Ovary (tissue), 10 donors: ENCODE measurements at places on chromosomes 13 and 19.

GRCh38 chr13:37295071-37295470 is 189.6 kb upstream of the CSNK1A1L start:
- no peak for DNase-seq

DNA sequence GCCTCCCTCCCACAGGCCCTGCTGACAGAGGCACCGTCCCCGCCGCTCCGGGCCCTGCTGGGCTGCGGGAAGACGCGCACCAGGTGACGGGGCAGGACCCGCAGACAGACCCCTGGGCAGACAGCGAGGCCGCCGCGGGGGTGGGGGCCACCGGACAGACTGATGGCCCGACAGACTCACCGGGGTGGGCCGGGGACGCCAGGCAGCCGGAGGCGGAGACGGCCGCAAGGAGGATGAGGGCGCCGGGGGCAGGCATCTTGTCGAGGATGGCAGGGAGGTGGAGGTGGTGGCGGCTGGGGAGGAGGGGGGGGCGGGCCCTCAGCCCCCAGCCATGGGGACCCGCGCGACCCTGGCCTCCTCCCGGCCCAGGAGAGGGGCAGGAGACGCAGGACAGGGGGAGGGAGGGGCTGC is 309 bp downstream of the LMTK3 start:
- DNase-seq: no peak

DNA sequence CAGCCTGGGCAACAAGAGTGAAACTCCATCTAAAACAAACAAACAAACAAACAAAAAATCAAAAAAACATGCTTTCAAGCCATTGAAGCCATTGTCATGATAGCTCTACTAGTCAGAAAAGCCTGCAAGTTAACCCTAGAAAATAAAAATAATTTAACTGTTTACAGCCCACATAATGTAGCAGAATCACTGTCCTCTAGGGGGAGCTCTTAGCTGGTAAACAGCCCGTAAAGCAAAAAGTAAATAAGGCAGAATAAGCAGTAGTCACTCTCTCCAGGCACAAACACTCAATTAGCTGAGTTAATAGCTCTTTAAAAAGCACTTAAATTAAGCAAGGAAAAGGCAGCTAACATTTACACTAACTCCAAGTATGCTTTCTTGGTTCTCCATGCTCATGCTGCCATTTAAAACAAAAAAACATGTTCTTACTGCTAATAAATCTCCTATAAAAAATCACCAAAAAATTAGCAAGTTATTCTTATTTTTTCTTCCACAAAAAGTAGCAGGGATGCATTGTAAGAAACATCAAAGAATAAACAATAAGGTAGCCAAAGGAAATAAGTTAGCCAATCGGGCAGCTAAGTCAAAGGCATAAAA is 11.3 kb downstream of the LILRB4 start:
- DNase-seq: no peak

DNA sequence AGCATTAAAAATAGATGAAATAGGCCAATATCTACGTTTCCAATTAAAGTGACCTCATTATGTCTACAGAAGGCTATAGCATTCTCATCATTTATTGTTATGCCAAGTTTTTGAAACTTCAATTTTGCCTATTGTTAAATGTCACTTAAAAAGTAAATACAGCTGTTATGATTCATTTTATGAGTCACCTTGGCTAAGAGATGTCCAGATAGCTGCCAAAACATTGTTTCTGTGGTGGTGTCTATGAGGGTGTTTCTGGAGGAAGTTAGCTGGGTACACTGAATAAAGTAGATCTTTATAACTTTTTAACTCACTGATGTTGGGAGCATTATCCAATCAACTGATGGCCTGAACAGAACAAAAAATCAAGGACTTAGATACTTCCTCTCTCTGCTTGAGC is 1209.7 kb upstream of the PCDH9 start:
- DNase-seq: no peak

- DNase-seq: no peak
Observed at GRCh38 chr13:63910511-63910910, 2494.9 kb upstream of the PCDH20 start.

GRCh38 chr19:2235381-2236063 is 607 bp downstream of the PLEKHJ1 start:
- DNase-seq: peak; percentile 57

DNA sequence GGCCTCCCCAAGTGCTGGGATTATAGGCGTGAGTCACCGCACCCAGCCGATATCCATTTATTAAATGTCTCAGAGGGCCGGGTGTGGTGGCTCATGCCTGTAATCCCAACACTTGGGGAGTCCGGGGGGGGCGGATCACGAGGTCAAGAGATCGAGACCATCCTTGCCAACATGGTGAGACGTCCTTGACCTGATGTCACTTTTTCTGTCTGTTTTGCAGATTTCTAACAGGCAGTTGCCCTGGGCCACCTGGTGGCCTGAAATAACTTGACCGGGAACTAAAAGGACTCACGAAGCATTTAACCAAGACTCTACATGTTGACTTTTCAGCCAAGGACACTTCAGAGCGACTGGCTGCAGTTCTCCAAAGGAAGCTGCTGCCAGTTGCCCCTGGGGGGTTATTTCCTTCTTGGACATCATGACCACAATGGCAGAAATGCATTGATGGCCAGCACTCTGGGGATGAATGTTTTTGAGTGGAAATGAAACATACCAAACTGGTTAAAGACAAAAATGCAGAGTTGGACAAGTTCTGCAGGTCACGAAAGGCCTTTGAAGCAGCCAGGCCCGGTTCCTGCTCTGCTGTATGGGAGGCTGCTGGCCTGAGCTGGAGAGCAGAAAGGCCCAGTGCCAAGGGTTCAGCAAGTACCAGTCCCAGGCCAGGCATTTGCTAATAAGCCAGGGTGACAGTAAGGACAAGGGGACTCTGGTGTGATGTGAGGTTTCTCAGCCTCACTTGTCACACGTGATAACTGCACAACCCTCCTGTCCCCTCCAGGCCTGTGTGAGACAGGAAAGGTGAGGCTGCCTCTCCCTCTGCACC is 8.3 kb downstream of the ZNF837 start:
- DNase-seq: peak; percentile 77

DNA sequence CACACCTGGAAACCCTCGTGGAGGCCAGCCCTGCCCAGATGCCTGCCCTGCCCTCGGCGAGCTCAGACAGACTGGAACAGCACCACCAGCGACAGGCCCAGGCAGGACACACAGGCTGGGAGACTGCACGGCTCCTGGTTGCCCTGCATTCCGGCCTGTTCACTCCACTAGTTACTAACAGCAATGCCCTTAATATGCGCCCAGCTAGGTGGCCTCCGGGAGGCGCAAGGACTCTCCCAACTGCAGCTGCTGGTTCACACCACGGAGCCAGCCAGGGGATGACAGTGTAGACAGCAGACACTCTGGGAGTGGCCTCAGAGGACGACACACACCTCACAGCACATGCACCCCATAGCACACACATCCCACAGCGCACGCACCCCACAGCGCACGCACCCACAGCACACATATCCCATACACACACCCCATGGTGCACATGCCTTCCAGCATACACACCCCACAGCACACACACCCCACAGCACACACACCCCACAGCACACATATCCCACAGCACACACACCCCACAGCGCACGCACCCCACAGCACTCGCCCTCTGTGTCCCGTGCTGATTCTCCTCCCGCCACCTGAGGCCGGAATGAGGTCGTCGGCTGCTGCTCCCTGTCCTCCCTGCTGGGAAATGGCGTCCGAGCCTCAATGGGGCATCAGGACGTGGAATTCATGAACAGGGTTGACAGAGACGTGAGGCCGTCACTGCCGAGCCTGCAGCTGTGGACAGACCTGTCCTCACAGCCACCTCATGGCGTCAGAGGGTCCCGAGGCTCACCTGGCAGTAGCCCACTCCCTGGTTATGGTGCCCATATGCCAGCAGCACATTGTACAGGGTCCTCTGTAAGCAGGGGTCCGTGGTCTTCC is 13.6 kb downstream of the GRTP1 start:
- no peak for DNase-seq

DNA sequence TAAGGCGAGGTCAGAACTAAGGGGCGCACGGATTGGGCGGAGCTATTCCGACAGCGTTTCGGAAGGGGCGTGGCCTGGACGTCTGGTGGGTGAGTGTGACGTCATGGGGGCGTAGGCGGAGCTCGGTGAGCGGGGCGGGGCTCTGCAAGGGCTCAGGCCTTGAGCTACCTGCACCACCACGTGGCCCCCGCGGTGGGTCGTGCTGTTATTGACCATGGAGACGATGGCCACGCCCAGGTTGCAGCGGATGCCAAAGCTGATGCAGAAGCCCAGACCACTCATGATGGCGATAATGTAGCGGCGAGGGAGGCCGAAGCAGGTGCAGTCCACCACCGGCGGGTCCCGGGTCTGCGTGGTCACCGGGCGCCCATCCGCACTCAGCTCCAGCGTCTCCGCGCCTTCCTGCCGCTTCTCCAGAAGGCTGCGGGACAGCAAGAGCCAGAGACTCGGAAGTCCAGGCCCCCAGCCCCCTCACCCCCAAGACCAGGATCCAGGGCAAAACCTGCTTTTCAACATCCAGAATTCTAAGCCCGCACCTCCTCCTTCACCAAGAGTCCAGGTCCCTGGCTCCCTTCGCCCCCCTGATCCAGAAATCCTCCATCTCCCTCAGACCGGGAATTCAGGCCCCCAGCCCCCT is 4.8 kb downstream of the SLC17A7 start:
- DNase-seq: no peak

DNA sequence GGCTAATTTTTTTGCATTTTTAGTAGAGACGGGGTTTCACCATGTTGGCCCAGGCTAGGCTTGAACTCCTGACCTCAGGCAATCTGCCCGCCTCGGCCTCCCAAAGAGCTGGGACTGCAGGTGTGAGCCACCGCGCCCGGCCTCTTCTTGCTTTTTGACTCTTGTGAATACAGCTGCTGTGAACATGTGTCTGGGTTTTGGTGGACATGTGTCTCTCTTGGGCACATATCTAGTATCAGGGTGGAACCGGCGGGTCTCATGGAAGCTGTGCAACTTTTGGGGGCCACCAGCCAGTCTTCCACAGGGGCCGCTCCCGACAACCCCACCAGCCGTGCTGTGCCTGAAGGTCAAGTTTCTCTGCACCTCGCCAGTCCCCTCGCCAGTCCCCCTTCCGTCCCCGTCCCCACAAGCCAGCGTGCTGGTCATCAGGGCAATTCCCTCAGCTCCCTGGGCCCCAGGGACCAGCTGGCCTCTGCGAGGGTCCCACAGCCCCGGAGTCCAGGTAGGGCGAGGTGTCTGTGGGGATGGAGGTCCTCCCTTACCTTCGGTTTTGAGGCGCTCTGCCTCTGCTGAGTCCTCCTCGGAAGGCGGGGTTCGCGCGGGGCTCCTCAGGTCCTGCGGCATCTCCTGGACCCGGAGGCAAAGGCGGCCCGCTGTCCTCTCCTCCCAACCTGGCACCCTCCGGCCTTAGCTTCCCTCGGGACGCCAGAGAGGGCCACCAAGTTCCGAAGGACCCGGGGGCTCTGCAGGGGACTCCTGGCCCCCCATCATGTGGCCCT is 16.3 kb downstream of the SGTA start:
- DNase-seq: no peak

- no peak for DNase-seq
Observed at GRCh38 chr19:32750441-32751055, 31.0 kb downstream of the TDRD12 start.

DNA sequence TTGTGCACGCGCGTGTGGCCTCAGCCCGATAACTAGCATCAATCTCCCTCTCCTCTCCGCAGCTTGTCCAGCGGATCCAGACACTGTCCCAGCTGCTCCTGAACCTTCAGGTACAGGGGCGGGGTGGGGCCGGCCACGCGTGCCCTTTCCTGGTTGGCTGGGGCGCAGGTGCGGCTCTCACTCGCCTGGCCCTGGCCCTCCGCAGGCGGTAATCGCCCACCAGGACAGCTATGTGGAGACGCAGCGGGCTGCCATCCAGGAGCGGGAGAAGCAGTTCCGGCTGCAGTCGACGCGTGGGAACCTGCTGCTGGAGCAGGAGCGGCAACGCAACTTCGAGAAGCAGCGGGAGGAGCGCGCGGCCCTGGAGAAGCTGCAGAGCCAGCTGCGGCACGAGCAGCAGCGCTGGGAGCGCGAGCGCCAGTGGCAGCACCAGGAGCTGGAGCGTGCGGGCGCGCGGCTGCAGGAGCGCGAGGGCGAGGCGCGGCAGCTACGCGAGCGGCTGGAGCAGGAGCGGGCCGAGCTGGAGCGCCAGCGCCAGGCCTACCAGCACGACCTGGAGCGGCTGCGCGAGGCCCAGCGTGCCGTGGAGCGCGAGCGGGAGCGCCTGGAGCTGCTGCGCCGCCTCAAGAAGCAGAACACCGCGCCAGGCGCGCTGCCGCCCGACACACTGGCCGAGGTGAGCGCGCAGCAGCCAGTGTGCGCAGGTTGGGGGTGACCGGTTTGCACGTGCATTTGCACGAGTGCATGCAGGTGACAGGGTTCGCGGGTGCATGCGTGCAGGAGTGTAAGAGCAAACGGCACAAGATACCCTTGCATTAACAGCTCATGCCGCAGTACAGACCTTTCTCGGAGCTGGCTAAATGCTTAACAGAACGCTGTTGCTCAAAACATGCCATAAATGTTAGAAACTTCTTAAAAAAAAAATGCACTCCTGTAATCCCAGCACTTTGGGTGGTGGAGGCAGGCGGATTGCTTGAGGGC is 21.5 kb downstream of the PEX11G start:
- no peak for DNase-seq

DNA sequence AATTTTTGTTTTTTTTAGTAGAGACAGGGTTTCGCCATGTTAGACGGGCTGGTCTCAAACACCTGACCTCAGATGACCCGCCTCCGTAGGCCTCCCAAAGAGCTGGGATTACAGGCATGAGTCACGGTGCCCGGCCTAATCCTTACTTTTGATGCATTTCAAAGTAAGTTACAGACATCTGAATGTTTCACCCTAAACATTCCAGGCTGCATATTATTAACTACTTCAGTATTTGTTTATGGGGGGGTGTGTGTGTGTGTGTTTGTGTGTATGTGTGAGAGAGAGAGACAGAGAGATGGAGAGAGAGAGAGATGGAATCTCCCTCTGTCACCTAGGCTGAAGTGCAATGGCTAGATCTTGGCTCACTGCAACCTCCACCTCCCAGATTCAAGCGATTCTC is 13.1 kb downstream of the SULT2B1 start:
- DNase-seq: no peak

- DNase-seq: no peak
Observed at GRCh38 chr19:48085076-48085475, 25.5 kb downstream of the PLA2G4C start.

- DNase-seq: no peak
Observed at GRCh38 chr13:22031702-22032286, 360.9 kb downstream of the FGF9 start.

DNA sequence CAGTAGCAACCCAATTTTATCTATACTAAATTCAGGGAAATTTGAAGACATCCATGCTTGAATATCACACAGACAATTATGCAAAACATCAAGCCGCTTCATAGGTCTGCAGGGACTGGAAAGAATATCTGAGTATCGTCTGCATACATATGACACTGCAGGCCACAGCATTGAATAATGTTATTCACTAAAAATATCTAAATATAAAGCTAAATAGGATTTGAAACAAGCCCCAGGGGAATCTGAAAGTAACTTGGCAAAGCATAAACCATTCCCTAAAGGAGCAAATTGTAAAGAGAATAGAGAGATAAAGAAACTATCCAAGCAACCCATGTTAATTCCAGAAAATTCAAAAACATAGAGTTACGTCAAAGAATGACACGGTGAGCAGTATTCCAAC is 1251.0 kb downstream of the PCDH17 start:
- no peak for DNase-seq

- DNase-seq: no peak
Observed at GRCh38 chr19:54035215-54036178, 28.2 kb downstream of the VSTM1 start.
